CMK (cell line): ENCODE measurements at places on chromosomes 5 and 9.

GRCh38 chr5:10466446-10467073 is 24.9 kb downstream of the ROPN1L start:
- no peak for DNase-seq

DNA sequence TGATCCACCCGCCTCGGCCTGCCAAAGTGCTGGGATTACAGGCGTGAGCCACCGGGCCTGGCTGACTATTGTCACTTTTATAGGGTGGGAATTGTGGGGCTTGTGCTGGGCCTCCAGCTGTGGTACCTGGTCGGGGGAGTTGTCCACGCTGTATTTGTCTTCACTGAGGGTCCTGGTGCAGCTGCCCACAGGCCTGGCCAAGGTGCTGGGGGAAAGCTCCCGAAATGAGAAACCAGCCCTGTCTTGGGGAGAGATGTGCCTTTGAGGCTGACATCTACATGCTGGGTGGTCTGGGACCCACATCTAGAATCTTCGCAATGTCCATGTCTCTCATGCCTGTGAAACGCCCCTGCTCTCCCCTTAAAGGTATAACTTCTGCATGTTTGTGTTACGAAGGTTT is 2.6 kb downstream of the EXOC3 start:
- no peak for DNase-seq

DNA sequence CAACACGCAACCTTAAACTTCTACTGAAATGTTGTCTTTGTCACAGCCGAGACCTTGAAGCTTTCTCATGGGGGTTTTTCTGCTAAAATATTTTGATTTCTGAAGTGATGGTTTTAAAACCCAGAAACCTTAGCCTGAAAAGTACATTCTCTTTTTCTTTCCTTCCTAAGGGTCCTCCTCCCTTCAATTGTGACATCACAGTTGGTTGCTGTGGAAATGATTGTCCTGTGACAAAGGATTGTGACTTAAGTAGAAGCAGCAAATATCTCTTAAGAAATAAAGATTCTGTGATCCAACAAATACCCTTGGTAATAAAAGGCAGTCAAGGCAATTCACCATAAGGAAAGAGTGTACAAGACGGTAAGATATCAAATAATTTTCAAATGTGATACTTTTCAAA is 125.2 kb downstream of the SEMA6A start:
- DNase-seq = no peak

DNA sequence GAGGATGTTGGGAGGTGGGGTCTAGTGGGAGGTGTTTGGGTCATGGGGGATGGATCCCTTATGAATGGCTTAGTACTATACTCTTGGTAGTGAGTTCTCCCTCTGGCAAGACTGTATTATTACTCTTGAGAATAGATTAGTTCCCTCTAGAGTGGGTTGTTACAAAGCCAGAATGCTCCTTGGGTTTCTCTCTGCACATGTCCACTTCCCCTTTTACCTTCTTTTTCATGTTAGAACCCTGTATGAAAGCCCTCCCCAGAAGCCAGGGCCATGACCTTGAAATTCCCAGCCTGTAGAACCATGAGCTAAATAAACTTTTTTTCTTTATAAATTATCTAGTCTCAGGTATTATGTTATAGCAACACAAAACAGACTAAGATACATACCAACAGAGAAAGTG is 31.1 kb downstream of the SLC24A2 start:
- DNase-seq = no peak

DNA sequence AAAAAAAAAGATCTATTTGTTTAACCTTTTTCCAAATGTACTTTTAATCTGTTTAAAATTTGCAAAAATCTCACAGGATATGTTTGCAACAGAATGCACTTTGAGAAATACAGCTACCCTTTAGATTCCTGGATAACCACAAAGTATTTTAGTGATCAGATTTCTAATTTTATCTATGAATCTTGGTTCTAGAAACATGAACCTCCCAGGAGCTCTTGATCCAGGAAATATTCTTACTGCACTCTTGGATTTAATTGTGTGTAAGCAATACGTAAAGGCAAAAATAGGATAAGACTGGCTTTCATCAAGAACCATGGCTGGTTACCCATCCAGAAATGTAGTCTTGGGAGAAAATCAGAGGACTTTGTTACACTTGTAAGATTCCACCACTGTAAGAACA is 1581.8 kb upstream of the WWC1 start:
- DNase-seq = no peak

DNA sequence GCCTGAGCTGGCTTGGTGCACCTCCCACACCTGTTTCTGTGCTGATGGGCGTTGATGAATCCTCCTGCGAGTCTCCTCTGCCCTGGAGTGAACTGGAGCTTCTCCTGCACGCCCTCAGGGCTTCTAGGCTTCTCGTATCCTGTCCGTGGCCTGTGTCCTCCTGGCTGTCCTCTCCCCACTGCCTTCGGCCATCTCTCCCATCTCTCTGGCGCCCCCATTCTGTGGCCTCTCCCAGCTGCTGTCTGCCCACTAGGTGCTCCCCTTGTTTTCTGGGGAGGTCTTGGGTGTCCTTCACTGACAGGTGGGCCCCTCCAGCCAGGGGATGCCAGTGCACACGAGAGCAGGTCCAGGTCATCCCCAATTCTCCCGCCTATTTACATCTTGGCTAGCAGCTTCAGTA is 28.8 kb downstream of the AHRR start:
- DNase-seq = no peak

- DNase-seq = no peak
Observed at GRCh38 chr9:89621031-89621430, 16.2 kb downstream of the GADD45G start.

DNA sequence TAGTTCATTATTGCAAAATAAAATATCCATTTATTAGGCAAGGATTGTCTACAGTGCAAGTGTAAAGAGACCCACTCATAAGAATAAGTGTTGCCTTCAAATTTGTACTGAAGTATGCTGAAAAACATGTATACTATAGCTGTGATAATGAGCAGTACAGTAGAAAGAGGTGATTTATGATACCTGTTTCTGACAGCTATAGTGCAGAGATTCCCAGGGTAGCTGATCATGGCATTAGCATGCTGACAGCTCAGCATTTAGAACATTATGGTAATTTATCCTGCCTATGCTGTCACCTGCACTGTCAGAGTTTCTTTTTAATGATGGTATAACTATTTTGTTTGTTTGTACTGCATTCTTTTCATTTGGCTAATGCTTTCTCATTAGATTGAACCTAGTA is 177.6 kb upstream of the TLX3 start:
- no peak for DNase-seq

DNA sequence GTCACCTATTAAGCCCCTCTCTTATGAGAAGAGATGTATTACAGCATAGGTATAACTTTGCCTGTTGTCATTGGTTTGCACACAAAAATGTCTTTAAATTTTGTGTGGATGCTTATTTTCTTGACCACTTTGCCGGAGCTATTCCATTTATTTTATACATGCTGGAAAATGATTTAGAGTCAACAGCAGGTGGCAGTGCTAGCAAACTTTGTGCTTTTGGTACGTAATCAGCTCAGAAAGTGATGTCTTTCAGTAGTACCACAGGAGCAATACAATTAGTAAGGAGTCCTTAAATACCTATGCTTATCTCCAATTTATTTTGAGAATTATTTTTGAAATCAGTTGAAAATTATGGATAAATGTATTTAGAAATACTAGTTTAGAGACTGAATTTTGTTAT is 19.8 kb upstream of the NUDT12 start:
- no peak for DNase-seq

DNA sequence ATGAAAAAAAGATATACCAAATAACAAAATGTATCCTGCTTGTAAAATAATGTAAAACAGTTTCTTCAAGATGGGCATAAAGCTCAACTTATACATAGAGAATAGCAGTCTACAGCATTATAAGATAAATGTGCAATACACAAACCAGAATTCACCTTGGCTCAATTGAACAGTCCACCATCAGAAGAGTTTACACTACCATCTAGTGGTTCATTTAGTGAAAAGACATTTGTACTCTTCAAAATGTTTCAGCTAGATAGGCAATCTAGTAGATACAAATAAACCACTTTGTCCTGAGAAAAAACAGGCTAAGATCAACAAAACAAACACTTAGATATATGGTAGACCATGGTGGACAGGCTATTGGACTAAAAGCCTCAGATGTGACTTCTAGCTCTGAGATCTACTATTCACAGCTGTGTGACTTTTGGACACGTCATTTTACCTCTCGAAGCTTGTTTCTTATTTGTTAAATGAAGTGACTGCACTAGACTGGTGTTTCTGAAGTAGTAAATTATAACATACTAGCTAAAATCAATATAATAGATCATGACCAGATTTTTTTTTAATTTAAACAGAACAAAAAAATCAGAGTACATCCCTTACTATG is 22.1 kb upstream of the TPD52L3 start:
- DNase-seq = no peak

DNA sequence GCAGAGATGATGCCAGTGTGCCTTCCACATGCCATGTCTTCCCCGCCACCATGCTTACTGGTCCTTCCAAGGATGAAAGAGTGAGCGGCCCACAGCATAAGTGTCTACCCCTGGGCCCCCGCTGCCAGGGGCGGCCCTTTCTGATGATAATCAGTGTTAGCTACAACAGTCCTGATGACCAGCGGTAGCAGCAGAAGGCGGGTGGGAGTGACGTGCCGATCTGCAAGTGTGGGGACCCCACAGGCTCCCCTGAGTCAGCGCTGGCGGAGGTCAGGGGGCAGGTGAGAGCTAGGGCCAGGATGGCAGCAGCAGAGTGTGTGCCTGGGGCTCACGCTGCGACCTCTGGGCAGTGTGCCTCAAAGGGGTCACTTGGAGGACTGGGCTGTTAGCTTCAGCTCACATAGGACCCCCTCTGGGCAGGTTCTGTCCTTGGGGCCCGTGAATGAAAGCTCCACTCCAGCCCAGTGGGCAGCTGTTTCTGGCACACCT is 80.4 kb downstream of the HMCN2 start:
- no peak for DNase-seq

GRCh38 chr9:78038620-78039300 is 7.1 kb upstream of the GNAQ start:
- DNase-seq = no peak

DNA sequence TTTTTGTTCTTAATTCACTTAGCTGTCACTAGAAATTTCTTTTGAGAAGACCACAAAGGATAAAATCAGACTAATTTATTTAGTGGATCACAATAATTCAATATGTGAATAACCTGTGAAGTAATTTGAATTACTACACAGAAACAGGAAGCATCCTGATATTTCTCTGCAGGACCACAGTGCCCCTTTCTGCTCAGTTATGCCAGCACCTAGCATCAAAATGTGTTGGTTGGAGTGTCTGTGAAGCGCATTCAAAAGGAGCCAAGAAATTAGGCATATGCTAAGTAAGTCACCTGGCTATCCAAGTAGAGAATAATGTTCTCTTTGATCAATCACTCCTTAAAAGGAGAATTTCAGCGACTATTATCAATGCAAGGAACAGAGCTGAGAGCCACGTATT is 187.5 kb downstream of the SLC12A2 start:
- DNase-seq = no peak

DNA sequence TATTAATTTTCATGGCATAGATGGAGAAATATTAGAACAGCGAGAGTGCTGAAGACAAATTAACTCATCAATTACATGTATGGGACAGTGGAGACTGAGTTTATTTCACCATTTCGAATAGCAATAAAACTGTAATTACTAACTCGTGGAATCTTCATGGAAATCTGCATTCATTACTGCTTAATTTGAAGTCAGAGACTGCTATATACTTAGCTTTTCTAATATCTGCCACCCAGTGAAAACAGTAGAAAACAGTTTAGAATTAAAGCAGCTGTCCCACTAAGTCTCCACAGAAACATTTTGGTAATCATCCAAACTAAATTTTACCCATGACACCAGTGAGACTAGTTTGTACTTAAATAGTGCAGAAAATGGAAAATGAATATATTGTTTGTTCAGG is 56.8 kb downstream of the IZUMO3 start:
- DNase-seq = no peak

DNA sequence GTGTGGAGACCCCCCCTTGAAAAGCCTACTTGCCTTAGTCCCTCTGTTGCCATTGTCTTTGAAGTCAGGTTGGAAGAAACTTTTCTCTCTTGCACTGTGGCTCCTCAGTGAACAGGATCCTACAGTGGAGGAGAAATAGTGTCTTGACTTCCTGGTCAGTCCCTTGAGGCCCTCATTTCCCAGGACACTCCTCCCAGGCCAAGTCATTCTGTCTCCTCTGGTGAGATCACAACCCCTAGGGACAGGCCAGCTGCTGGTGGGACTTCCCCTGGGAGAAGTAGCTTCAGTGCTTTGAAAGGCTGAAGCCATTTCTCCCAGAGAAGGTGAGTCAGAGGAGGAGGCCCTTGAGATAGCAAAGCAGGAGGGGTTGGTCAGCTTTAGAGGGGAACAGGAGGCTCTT is 10.1 kb upstream of the GRIA1 start:
- DNase-seq = no peak

DNA sequence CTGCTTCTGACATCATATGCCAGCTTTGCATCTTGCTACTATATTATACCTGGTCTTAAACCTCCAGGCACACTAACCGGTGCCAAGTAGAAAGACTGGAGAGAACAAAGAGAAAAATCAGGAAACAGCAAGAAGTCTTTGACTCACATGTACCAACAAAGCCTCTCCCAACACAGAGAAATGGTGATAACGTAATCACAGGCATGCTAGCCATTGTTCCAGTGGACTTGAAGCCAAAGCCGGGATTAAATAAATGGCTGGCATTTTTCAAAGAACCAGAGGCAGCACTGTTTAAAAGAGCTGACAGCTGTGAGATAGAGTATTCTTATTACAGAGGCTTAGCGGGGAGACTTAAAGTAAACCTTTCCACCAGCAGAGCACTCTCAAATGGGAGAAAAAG is 148.4 kb upstream of the NFIL3 start:
- no peak for DNase-seq

- DNase-seq = no peak
Observed at GRCh38 chr5:173392-174290, 17.7 kb upstream of the LRRC14B start.

DNA sequence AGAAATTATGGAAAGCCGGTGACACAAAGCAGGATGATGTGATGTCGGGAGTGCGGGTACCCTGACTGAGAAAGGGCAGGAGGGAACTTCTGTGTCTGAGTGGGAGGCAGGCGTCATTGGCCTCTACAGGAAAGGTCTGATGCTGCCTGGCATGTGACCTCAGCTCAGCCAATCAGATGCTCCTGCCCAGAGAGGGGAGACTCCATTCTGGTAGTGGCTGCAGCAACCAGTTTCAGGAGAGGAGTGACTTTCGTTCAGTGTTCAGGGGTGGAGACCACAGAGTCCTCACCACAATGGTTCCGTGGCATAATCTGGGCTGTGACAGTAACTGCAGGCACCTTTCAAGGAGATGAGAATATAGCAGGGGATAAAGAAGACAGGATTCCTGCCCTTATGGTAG is 6.7 kb upstream of the SFXN1 start:
- DNase-seq = no peak

DNA sequence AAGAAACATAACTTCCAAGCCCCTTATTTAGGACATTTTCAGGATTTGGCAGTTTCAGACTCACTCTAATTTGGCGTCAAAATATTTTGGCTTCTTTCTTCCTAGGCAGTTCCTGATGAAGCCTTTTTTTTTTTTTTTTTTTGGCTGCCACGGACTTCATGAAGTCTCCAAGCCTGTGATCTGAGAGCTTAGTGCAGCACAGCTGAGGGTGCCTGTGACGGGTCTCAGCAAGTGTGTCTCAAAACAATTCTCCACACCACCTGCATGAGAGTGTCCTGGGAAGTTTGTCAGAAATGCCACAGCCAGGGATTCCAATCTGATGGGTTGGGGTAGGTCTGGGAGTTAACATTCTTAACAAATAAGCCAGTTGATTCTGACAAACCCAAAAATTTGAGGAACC is 6.0 kb upstream of the ESM1 start:
- DNase-seq = no peak
